Stimulated activated CD4-positive, alpha-beta T cell treated with anti-CD3 and anti-CD28 coated beads, Interleukin-2, amount 100 ng/mL, for 48 hours (primary cell): ENCODE measurements at places on chromosomes 2 and 18.

- no peak for DNase-seq
These were observed 84.6 kb upstream of the RANBP2 start for GRCh38 chr2:108634576-108635160.

GRCh38 chr18:8631265-8631664, 22.0 kb downstream of the RAB12 start:
- no peak for DNase-seq

DNA sequence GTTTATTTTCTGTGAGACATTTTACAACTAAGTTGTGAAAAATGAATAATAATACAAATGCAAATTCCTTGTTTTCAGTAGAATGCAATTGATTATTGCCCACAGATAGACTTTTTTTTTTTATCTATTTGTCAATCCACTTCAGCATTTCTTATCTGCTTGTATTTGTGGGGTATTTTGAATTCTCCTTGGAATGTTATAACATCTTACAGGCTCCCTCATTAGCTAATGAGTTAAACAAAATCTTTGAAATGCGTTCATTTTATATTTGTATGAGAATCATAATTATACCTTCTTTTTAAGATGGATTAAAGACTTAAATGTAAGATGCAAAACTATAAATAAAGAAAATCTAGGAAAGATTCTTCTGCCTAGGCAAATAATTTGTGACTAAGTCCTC, 114.2 kb downstream of the CALCRL start:
- DNase-seq: no peak

- no peak for DNase-seq
These were observed 257.9 kb downstream of the DYSF start for GRCh38 chr2:71711133-71711855.

DNA sequence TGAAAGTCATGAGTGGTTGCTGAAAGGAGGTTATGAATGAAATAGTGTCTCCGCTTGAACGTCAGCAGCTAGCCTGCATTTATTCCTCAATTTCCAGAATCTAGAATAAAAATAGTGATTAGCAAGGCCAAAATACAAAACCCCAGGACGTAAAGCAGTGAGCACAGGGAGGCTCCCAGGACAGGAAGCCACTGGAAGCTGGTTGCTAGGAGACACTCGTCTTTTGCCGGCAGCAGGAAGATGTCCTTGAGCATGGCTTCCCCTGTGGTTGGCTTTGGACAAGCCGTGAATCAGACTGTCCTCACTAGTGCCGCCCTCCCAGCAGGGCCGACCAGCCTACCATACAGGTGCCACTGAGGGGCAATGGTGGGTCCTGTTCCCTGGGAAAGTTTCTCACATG, 374.4 kb downstream of the MTX2 start:
- DNase-seq: no peak

GRCh38 chr18:28584731-28585130, 407.8 kb upstream of the CDH2 start:
- no peak for DNase-seq

- peak; percentile 22 for DNase-seq
These were observed at the start of gene ZNF521 for GRCh38 chr18:25351777-25352628. Gene ZNF521, minus strand, starts transcription at chr18:25352166. Its CDS starts 1,220 bp downstream, at chr18:25350946.

- no peak for DNase-seq
These were observed 57.1 kb upstream of the PKDCC start for GRCh38 chr2:41990688-41991087.

GRCh38 chr2:236899950-236900640, 185.6 kb upstream of the COPS8 start:
- no peak for DNase-seq

GRCh38 chr2:64137567-64137966, 6.7 kb downstream of the PELI1 start:
- no peak for DNase-seq

DNA sequence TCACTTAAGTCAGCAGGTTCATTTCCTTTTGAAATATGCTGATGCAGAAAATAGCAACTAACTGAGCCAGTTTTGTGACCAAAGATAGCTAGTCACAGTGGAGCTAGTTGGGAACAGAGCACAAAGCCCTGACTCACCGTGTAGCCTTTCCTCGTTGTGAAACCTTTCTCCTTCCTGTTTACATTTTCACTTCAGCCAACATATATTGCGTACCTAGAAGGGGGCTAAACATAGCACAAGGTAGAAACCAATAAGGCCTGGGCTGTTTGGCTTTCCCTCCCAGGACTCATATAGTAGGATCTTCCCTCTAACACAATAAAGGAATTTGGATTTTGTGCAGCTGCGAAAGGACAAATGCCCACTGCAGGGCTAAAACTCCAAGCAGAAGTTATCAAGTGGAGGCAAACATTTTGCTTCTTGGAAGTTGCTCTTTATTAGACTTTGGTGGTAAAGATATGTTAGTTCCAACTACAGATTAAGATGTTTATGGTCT, 24.5 kb upstream of the LPIN2 start:
- DNase-seq: no peak

- DNase-seq: no peak
These were observed 297.9 kb downstream of the RDH14 start for GRCh38 chr2:18262601-18263000.

- DNase-seq: no peak
These were observed 9.5 kb upstream of the PROC start for GRCh38 chr2:127408807-127409099.

GRCh38 chr2:26982102-26982742, 11.8 kb downstream of the MAPRE3 start:
- DNase-seq: no peak

DNA sequence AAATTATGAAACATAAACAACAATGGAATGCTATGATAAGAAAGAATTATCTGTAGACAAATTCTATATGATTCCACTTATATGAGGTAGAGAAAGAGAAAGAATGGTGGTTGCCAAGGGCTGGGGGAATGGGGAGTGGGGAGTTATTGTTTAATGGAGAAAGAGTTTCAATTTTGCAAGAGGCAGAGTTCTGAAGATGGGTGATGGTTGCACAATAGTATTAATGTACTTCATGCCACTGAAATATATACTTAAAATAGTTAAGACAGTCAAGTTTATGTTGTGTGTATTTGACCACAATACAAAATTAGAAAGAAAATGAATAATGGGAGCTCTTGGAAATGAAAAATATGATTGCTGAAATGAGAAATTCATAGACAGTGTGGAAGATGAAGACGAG, 22.6 kb upstream of the FAM117B start:
- DNase-seq: no peak

- no peak for DNase-seq
These were observed 51.5 kb downstream of the CDC42EP3 start for GRCh38 chr2:37619959-37620300.

GRCh38 chr2:237972211-237972610, 5.4 kb downstream of the UBE2F start:
- no peak for DNase-seq

GRCh38 chr2:232875256-232876121, 5.4 kb downstream of the SNORC start:
- DNase-seq: no peak

DNA sequence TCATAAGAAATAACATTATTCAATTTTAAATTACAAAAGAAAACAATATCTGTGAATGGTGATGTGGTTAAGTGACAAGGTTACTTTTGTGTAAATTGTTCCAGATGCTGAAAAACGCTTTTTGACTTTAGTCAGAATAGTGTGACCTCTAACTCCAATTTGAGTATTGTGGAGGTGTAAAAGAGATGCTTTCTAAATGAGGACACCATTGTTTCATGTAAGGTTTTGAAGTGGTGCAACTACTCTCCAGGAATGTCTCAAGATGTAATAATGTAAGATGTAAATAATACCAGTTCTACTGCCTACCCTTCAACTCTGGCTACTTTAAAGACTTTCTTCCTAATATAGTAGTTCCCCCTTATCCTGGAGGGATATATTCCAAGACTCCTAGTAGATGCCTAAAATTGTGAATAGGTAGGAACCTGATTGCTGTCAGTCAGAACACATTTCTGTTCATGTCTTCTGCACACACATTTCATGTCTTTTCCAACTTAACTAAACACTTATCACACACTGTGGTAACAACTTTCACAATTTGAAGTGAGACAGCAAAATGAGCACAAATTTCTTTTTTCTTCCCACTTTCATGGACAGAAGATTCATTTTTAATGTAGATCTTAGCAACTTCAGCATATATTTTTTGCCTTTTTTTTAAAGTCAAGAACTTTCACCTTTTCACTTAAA, 39.1 kb upstream of the PPP1R1C start:
- DNase-seq: no peak

GRCh38 chr2:19336781-19337180, 21.6 kb downstream of the OSR1 start:
- DNase-seq: no peak

DNA sequence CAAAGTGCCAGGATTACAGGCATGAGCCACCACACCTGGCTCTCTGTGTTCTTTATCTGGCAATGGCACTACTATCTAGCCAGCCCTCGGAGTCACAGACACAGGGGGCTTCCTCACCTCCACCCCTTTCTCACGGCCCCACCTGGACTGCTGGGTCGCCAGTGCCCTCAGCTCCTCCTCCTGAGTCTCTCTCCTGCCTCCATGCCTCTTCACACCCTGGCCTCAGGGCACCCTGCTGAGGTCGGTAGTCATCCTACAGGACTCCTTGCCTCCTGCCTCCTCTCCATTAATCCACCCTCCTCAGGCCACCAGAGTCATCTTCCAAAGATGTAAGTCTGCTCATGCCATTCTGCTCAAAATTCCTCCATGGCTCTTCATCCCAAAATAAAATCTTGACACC, 8.6 kb upstream of the ASPRV1 start:
- DNase-seq: no peak

- no peak for DNase-seq
These were observed 58.1 kb upstream of the PELI1 start for GRCh38 chr2:64202206-64202845.

- DNase-seq: no peak
These were observed 768 bp upstream of the CYBRD1 start for GRCh38 chr2:171521361-171522051.

DNA sequence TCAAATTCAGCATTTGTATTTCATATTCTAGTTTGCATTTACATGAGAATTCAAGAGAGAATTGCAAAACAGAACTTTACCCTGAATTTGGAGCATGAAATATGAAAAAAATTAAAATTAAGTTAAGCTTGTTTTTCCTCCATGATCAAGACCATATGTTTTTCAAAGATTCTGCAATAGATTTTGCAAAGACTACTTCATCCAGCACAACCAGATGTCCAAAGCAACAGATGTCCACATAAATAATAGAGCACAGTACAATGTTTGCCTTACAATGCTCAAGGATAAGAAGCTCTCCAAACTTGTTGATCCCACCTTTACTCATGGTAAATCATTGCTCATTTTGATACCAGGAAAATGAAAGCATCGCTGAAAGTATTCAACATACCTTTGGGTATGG, 25.6 kb downstream of the FAP start:
- no peak for DNase-seq

DNA sequence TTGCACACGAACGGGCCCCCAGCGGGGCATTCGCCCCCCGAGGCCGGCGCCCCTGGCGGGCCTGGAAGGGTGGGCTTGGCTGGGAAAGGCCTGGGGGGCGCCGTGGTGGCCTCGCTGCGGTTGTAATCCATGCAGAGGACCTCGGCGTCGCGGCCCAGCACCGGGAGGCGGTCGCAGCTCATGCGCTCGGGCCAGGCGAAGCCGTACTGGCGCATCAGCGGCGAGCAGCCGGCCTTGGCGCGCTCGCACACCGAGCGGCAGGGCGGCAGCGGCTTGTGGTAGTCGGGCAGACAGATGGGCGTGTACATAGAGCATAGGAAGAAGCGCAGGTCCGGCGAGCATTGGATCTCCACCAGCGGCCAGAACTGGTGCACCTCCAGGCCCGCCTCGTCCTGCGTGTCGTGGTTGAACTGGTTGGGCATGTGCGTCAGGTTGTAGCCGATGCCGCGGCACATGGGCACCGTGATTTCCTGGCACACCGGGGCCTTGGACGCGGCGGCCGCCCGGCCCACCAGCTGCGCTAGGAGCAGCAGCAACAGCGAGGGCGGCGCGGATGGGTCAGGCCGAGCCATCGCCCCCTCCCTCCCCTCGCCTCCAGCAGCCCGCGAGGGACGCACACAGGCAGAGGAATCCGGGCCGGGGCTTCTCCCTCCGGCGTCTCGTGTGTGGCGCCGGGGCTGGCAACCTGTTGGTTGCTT, 1.4 kb downstream of the FZD5 start:
- peak; percentile 12 for DNase-seq

DNA sequence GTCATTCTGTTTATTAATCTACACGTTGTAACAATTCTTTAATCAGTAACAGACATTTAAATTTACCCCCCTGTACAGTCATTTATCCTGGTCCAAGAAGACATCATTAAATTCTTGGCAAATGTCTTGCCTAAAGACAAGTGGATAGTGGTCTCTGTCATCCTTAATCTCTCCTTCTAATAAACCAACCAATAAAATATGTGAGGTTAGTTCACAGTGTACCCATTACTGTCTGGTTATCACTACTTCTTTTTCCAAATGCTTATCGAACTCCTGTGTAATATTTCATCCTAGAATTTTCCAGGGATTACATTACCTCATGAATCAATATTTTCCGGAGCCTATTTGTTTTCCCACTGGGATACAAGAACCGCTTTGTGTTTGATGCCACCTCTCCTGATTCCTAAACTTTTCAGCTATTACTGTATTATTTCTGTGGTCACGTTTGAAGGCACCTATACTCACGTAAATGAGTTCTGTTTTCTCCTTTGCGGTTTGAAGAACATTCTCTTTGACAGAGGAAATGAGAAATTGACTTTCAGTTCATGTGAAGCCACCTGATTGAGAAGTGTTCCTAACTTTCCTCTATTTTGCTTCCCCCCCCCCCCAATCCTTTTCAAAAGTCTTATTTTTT, 131.5 kb downstream of the RTN4 start:
- no peak for DNase-seq

DNA sequence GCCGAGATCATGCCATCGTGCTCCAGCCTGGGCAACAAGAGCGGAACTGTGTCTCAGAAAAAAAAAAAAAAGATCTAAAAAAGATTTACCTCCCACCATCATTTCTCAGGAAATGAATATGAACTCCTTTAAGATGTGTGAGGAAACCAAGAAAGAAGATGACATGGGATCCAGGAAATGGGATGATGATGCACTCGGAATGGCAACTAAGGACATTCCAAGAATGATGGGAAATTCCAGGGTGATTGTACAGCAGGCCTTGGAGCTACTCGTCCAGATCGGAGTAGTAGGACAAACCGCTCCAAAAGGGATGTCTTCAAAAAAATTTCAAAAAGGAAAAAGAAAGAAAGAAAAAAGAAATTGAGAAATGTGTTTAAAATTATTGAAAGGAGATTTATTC, 84.9 kb upstream of the PMAIP1 start:
- DNase-seq: no peak

DNA sequence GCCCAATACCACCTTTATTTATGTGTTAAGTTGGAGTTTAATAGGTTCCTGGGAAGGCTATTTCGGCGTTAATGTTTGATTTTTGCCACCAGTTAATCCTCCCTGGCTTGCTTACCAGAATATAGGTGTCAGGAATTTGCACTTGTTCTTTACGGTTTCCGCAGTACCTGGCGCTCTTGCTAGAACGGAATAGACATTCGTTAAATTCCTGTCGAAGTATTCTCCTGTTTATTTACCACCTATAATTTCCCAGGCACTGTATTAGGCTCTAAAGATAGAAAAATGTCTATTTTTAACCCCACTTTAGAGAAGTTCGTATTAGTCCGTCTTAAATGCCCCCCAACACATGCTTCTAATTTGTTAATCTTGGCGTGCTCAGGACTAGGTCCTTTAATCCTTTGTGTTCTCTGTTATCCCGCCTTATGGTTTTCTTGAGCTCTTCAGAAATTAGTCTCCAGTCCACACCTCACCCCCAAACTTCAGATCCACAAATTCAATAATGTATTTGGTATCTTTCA, 575 bp downstream of the CCDC150 start:
- no peak for DNase-seq
